ENCODE measurements at places on chromosomes 3 and 15. TPM values are rescaled to one million over a fixed set of nuclear protein-coding genes. Genes with fewer than 3 reads are reported as not detected.

The MKRN2 gene
- 45.8 TPM for total RNA-seq

The C3orf22 gene
- total RNA-seq: not detected

The SAMD7 gene
- not detected for total RNA-seq

The HTR3D gene
- total RNA-seq: not detected

The ARHGEF26 gene
- 1.1 TPM for total RNA-seq

The UACA gene
- 52.0 TPM for total RNA-seq

The RRP9 gene
- 11.3 TPM for total RNA-seq

The SOX14 gene
- not detected for total RNA-seq

The PYGO1 gene
- total RNA-seq: 4.1 TPM

DNA sequence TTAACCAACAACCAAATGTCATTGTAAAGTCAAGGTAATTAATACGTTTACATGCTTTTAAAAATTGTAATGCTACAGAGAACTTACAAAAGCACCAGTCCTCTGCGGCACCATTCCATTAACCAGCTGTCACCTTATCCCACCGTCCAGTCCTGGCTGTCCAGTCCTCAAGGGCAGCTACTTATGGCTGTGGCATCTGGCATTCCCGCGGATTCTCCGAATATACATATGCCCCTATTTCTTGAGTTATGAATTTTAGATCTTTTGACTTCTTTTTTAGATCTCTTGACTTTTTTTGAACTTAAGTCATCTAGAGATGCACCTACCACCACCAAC, 382 bp upstream of the POMGNT2 start:
- no peak for DNase-seq
- H3K27me3 ChIP-seq: no peaks in the 10 kb centered on the region
- H3K4me3 ChIP-seq: peak overlapping the region; percentile 89
- H3K4me1 ChIP-seq: peaks cover 23% of the 10 kb centered on the region
- H3K27ac ChIP-seq: peak overlapping the region; percentile 68
- H3K36me3 ChIP-seq: no peaks in the 10 kb centered on the region

DNA sequence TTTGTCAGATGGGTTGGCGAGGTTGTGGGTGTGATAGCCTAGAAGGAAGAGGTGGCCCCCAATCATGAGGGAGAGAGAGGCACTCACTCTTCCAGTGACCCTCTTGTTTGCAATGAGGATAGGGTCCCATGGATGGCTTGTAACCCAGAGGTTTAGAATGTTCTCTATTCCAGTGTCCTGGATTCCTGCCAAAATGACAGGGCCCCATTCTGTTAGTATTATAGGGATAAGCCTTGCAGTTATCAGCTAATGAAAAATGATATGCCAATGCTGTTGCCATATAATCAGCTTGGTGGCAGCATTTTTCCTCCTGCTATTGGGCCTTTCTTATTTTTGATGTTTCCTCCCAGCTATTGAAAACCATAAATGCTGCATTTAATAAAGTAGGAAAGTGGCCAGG, 23.3 kb upstream of the SENP7 start:
- H3K36me3 ChIP-seq: no peaks in the 10 kb centered on the region
- DNase-seq: no peak

GRCh38 chr15:77064063-77064462, 6.8 kb downstream of the TSPAN3 start:
- H3K36me3 ChIP-seq: no peaks in the 10 kb centered on the region
- H3K4me1 ChIP-seq: peaks cover 74% of the 10 kb centered on the region
- no peaks in the 10 kb centered on the region for H3K27me3 ChIP-seq
- no peak overlapping the region for H3K27ac ChIP-seq
- DNase-seq: no peak

- H3K27ac ChIP-seq: no peak overlapping the region
- no peaks in the 10 kb centered on the region for H3K27me3 ChIP-seq
- no peak overlapping the region for H3K4me3 ChIP-seq
- DNase-seq: no peak
Measured at GRCh38 chr3:126153695-126154360, 26.6 kb downstream of the ALDH1L1 start.

DNA sequence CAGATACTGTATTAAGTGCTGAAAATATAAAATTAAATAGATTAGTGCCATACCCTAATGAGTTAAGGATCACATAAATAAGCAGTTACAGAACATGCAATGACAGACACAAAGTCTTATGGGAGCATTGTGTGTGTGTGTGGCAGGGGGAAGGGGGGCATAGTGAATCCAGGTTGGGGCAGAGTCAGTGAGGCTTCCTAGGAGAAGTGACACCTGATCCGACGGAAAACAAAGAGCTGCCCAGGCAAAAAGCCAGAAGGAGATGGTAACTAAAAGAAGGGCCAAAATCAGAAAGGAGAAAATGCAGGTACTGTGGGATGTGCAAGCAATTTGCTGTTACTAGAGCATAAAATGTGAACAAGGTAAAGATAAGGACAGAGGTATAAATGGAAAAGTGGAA, 80.1 kb upstream of the CHRM5 start:
- no peak overlapping the region for H3K27ac ChIP-seq
- H3K27me3 ChIP-seq: no peaks in the 10 kb centered on the region
- DNase-seq: no peak

- H3K36me3 ChIP-seq: no peaks in the 10 kb centered on the region
- no peak overlapping the region for H3K27ac ChIP-seq
- H3K4me3 ChIP-seq: no peak overlapping the region
- DNase-seq: no peak
- H3K27me3 ChIP-seq: no peaks in the 10 kb centered on the region
- no peaks in the 10 kb centered on the region for H3K4me1 ChIP-seq
Measured at GRCh38 chr15:100759698-100760356, 119.8 kb upstream of the ALDH1A3 start.

- no peak overlapping the region for H3K27ac ChIP-seq
- H3K4me1 ChIP-seq: no peaks in the 10 kb centered on the region
- no peaks in the 10 kb centered on the region for H3K36me3 ChIP-seq
- H3K27me3 ChIP-seq: no peaks in the 10 kb centered on the region
- no peak for DNase-seq
Measured at GRCh38 chr3:101063401-101063800, 70.2 kb upstream of the ABI3BP start.

GRCh38 chr3:175238801-175239200, 379.7 kb downstream of the NAALADL2 start:
- no peak overlapping the region for H3K4me3 ChIP-seq
- no peak overlapping the region for H3K27ac ChIP-seq
- H3K27me3 ChIP-seq: no peaks in the 10 kb centered on the region
- DNase-seq: no peak

DNA sequence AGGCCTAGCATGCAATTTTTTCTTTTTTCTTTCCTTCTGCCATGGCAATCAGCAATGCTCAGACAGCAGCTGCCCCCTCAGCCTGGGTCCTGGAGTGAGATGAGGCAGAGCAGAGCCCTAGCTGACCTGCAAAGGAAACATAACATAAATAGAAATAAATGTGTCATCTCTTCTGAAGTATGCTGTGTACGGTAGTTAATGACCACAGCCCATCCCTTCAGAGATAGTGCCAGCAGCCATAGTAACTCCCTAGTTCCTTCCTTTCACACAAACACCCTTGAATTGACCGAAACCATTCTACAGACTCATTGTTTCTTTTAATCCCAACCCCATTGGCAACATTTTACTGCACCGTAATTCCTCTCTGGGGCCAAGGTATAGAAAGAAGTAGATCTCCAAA, 8.4 kb upstream of the CD47 start:
- no peaks in the 10 kb centered on the region for H3K36me3 ChIP-seq
- no peak for DNase-seq
- no peak overlapping the region for H3K4me3 ChIP-seq
- H3K27me3 ChIP-seq: no peaks in the 10 kb centered on the region
- no peak overlapping the region for H3K27ac ChIP-seq

GRCh38 chr3:133161656-133162055, 123.5 kb downstream of the TMEM108 start:
- H3K27ac ChIP-seq: no peak overlapping the region
- no peaks in the 10 kb centered on the region for H3K4me1 ChIP-seq
- no peaks in the 10 kb centered on the region for H3K27me3 ChIP-seq
- no peak for DNase-seq

GRCh38 chr15:51732646-51733045, 4.8 kb downstream of the LYSMD2 start:
- no peaks in the 10 kb centered on the region for H3K36me3 ChIP-seq
- no peak for DNase-seq
- H3K27me3 ChIP-seq: no peaks in the 10 kb centered on the region
- H3K4me3 ChIP-seq: no peak overlapping the region

- peaks cover 24% of the 10 kb centered on the region for H3K4me1 ChIP-seq
- H3K27ac ChIP-seq: no peak overlapping the region
- H3K4me3 ChIP-seq: no peak overlapping the region
Measured at GRCh38 chr3:16171009-16171408, 3.5 kb upstream of the GALNT15 start.

GRCh38 chr3:54575618-54575960, 352.3 kb downstream of the LRTM1 start:
- no peak overlapping the region for H3K27ac ChIP-seq
- DNase-seq: no peak
- no peak overlapping the region for H3K4me3 ChIP-seq
- no peaks in the 10 kb centered on the region for H3K36me3 ChIP-seq

GRCh38 chr3:104245981-104246380, 1120.7 kb upstream of the ALCAM start:
- H3K27ac ChIP-seq: no peak overlapping the region
- no peaks in the 10 kb centered on the region for H3K4me1 ChIP-seq
- DNase-seq: no peak
- H3K27me3 ChIP-seq: no peaks in the 10 kb centered on the region
- H3K36me3 ChIP-seq: no peaks in the 10 kb centered on the region

DNA sequence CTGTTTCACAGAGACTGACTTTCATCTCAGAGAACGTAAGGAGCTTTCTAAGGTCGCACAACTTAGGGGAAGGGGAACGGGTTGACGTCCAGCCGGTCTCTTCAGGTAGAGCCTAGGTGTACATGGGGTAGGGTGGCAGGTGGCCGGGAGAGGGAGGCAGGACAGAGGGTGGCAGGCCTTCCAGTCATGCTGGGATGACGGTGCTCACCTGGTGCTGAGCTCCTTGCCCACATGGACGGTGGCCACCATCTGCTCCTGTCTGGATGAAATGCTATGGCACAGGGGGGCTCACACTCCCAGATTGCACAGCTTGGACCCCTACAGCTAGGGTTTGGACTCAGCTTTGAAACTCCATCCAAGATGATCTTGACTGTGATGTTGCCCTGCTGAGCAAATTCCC, 144.5 kb downstream of the ATP10A start:
- no peak for DNase-seq
- no peak overlapping the region for H3K27ac ChIP-seq
- H3K4me3 ChIP-seq: no peak overlapping the region
- H3K36me3 ChIP-seq: no peaks in the 10 kb centered on the region
- no peaks in the 10 kb centered on the region for H3K27me3 ChIP-seq
- no peaks in the 10 kb centered on the region for H3K4me1 ChIP-seq

DNA sequence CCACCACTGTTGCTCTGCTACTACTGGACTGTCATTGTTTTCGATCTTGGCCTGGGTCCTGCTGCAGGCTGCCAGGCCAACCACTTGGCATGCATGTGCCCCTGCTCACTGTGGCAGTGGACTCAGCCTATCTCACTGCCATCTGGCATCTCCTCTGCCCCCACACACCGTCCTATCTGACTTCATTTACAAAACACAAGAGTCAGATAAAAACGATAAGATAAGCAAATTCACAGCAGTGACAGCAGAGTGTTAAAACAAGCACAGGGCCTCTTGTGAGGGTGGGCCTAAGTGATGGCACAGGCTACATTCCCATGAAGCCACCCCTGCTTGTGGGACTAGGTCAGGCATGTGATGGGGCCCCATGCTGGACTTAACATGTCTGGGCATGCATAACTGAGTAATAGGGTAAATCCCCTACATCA, 68.1 kb downstream of the CRYGS start:
- H3K4me1 ChIP-seq: peaks cover 7% of the 10 kb centered on the region
- no peak overlapping the region for H3K27ac ChIP-seq
- H3K27me3 ChIP-seq: no peaks in the 10 kb centered on the region
- H3K36me3 ChIP-seq: no peaks in the 10 kb centered on the region
- no peak for DNase-seq

GRCh38 chr3:106342386-106342785, 473.6 kb upstream of the CBLB start:
- no peaks in the 10 kb centered on the region for H3K27me3 ChIP-seq
- no peak overlapping the region for H3K4me3 ChIP-seq
- H3K36me3 ChIP-seq: no peaks in the 10 kb centered on the region
- no peaks in the 10 kb centered on the region for H3K4me1 ChIP-seq
- no peak overlapping the region for H3K27ac ChIP-seq
- no peak for DNase-seq

GRCh38 chr3:65026151-65026550, 338.4 kb upstream of the ADAMTS9 start:
- no peak for DNase-seq
- H3K36me3 ChIP-seq: no peaks in the 10 kb centered on the region
- peaks cover under 1% of the 10 kb centered on the region for H3K4me1 ChIP-seq

- H3K4me3 ChIP-seq: no peak overlapping the region
- DNase-seq: no peak
- peak overlapping the region; percentile 72 for H3K27ac ChIP-seq
- H3K4me1 ChIP-seq: peaks cover 50% of the 10 kb centered on the region
- no peaks in the 10 kb centered on the region for H3K36me3 ChIP-seq
Measured at GRCh38 chr3:136928240-136928639, 29.5 kb upstream of the IL20RB start.

DNA sequence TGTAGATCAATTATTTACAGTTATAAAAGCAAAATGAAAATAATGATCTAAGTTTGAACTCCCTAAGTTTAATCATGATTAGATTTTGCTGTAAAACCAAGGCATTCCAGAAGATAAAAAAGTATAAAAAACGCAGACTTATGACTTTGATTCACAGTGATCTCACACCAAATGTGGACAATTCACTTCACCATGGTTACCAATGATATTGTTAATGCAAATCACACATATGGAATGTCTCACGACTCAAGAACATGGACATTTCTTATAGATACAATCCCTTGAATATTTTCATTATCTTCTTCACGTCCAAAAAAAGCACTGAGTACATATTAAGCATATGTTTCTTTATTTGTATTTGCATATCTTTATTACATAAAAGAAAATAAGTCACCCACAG, 1054.2 kb downstream of the NAALADL2 start:
- H3K4me1 ChIP-seq: no peaks in the 10 kb centered on the region
- H3K4me3 ChIP-seq: no peak overlapping the region
